Stimulated activated naive CD8-positive, alpha-beta T cell treated with anti-CD3 and anti-CD28 coated beads, Interleukin-15, Interleukin-2, amounts not matched to agents 100 U/mL and 50 U/mL, for 24 hours (primary cell): ENCODE measurements at places on chromosomes 16 and 17.

DNA sequence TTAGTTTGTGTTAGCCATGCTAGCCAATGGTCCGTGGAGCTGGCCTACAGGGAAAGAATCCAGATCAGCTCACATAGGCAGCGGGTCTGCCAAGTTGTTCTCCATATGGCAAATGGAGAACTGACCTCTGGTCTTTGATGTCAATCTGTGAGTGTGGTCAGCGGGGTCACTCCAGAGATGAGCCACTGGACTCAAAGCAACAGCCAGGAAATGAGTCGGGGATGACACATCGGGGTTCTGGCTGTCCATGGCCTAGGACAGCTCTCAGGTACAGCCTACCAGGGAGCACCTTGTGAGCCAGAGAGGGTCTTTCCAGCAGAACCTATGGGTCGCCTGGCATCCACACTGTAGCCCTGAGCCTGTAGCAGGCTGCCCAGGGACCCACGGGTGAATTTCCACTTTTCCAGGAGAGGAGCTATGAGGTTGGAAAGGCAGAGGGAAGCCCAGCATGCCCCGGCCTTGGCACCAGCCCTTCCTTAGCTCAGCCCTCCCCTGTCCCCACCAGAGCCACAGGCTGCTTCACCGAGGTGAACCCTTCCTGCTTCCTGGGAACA lies 203.0 kb upstream of the TNRC6C start:
- no peak for DNase-seq

GRCh38 chr17:55748841-55749240 lies 2.0 kb upstream of the PCTP start:
- DNase-seq, result no peak

- no peak for DNase-seq
These were observed 17.6 kb downstream of the TBKBP1 start for GRCh38 chr17:47711366-47712099.

DNA sequence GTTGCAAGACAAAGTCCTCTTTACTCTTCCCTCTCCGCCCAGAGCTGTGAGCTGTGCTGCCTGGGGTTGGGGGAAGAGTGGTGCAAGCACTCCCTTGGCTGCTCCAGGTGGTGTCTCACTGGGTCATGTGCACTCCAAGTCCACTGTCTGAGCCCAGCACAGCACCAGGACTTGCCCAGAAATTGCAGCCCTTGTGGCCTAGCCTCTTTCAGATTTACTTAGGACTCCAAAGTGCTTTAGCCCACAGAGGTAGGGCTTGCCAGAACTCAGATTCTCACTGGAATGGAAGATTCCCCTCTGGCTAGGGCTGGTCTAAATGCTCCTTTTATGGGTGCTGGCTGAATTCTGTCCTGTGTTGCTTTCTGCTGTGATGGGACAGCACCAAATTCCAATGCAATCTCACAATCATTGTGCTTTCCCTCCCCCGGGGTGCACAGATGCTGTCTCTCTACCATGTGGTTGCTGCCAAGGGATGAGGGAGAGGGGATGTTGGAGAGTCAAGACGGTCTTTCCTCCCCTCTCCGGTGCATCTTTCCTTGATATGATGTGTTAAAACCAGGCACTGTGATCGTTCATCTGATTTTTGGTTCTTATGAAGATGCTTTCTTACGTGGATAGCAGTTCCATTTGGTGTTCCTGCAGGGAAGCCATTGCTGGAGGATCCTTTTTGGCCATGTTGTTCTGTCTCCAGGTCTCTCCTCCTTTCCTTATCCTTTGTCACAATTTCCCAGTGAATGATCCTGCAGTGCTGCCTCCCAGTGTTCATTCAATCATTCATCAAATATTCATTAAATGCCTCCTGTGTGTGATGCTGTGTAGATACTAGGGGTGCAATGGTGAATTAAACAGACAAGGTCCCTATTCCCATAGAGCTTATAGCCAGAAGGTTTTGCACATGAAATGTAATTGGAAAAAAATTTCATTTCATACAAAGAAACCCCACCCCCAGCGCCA lies 216.3 kb downstream of the SPECC1 start:
- no peak for DNase-seq

DNA sequence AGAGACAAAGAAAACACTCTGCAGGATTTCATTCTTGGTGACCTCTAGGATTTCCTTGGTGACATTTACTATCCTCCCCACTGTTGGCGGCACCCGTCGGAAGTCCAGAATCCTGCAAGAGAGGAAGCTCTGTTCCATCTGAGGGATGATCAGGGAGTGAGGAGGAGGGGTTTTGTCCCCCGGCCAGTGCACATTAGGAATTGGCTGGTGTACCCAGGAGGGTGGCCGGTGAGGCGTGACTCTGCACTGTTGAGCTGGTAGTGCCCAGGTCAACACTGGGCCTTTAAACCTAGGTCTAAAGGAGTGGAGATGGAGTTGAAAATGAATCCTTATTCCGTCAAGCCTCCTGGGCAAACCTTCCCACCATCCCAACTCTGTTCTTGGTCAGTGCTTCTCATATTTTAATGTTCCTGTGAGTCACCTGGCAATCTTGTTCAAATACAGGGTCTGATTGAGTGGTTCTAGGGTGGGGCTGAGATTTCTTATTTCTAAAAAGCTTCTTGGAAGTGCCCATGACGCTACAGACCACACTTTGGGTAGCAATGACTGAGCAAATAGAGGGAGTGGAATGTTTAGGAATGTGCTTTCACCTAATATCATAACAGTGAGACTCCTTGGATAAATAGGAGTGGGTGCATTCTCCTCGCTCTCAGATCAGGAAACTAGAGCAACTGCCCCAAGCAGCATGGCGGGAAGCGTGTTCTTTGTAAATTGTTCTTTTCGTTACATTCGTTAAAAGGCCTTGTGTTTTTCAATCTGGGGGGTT lies 30.7 kb downstream of the PRKAR1A start:
- DNase-seq, result no peak

GRCh38 chr16:27181019-27181790 lies 22.1 kb upstream of the KDM8 start:
- no peak for DNase-seq

DNA sequence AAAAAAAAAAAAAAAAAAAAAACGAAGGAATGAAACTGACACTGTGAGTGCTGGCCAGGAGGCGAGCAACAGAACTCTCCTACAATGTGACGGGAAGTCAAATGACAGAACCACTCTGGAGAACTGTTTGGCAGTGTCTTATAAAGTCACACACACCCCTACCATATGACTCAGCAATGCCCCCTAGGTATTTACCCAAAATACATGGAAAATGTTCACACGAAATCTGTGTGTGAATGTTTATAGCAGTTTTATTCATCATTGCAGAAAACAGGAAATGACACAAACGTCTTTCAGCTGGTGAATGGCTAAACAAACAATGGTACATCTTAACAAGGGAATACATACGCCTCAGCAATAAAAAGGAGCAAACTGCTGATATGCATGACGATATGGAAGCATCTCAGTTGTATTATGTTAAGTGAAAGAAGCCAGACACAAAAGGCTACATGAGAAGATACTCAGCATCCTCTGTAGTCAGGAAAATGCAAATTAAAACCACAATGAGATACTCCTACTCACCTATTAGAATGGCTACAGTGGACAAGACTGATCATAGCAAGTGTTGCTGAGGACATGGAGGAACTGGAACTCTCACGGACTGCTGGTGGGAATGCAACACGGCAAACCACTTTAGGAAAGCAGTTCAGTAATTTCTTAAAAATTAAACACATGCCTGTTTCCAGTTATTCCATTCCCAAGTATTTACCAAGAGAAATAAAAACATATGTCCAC lies 74.7 kb downstream of the TBC1D16 start:
- no peak for DNase-seq
